T1000 (cell line): ENCODE measurements at places on chromosomes 2 and 18.
A peak's percentile ranks its signal among the peaks of the same experiment; 100 is the strongest.

DNA sequence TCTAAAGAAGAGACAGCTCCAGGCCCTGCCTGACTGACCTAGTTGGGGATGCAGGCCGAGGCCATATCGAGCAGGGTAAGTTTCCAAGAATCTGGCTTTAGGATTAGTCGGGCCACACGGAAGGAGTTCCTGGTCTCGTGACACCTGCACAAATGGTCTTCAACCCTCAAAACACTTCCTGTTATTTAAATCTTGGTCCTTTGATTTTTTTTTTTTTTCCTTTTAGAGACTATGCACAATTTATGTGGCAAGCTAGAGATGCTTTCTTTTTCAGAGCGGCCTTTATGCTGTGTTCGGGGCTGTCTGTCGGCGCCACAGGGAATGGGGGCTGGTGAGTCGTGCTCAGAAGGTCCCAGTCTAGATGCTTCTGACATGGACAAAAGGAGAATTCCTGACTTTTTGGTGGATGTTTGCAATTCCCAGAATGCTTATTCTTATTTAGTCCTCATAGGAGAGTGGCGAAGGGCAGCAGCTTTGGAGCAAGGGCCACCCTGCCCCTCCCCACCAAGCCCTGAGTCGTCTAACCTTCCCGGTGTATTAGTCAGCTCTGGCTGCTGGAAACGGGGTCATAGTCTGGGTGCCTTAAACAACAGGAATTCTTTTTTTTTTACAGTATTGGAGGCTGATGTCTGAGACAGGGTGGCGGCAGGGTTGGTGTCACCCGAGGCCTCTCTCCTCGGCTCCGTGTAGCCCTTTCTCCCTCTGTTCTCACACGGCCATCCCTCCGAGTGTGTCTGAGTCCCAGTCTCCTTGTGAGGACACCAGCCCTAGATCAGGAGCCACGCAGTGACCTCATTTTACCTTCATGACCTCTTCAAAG lies 27.4 kb downstream of the HPCAL1 start:
- peak; percentile 26 for DNase-seq

- no peak for DNase-seq
These were observed 105.1 kb downstream of the NDUFA10 start for GRCh38 chr2:239919774-239920692.

DNA sequence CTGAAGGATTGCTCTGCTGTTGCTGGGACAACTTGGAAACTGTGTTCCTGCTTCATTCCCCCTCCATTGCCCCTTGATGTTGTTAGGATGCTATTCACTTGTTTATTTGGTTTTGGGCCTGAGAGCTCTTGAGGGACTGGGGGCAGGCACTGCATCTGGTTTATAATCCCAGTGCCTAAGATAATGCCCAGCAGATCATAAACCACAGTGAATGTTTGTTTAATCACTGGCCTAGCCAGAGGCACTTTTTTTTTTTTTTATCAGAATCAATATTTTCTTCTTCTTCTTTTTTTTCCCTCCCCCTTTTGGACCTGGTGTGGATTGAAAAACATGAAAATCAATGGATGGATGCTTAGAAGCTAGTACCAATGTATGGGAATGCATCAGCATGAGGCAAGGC lies 38.1 kb downstream of the KCNS3 start:
- no peak for DNase-seq

DNA sequence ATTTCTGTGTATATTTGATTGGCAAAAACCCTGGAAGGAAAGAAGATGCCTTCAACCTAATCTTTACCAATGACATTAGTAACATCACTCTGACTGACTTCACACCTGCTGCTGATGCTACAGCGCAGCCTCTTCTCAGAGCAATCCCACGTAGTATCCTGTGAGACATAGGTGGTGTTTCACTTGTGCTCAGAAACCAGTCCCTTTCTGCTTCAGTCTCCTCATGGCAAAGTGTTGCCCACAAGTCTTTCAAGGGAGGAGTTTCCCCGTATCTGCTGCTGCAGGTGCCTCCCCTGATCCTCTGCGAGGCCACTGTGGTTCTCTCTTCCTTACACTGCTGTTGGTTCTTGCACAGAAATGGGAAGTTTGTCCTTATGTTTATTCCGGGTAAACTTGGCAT lies 433.2 kb upstream of the TNP1 start:
- no peak for DNase-seq

DNA sequence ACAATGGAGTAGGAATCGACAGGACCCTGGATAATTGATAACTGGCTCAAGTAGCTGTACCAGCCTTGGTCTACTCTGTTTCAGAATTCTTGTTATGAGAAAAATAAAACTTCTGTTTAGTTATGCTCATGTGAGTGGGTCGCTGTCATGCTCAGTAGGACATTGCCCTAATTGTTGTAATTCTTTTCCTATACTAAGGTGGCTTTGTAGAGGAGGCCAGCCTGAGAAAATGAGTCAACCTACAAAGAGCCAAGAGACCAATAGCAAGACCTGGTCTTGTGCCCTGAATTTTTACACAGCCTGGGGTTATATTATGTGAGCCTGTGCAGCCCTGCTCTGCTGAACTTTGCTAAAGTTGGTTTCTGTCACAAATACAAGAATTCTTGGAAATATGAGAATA lies 238.4 kb downstream of the MEIS1 start:
- DNase-seq: no peak

- no peak for DNase-seq
These were observed 98.7 kb downstream of the BCL2 start for GRCh38 chr18:63220903-63221302.

GRCh38 chr2:17303054-17303453 lies 215.2 kb downstream of the RAD51AP2 start:
- DNase-seq: no peak

GRCh38 chr2:101517758-101518271 lies 42.9 kb upstream of the RFX8 start:
- DNase-seq: no peak
